ENCODE measurements at places on chromosomes 11 and 22.

- DNase-seq = no peak
Observed at GRCh38 chr11:117859488-117860112, 16.9 kb downstream of the FXYD6 start.

- no peak for DNase-seq
Observed at GRCh38 chr11:135027461-135027860, 615.4 kb upstream of the B3GAT1 start.

DNA sequence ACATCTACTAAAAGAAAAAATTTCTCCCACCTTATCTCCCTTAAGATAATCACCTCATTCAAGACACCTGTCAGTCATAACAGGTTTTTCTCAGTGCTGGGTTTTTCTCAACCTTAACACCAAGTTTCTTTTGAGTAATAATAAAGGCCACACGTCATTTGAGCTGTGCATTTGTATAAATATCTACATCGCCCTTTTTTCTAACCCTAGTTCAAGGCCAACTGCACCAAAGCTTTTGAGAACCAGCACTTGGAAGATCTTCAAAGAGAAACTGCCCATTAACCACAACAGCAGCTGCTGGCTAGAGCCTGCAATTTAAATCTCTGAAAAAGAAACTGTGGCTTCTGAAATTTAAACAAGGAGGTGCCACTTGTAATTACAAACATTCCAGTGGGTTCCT lies 6.9 kb downstream of the CADM1 start:
- DNase-seq = no peak

GRCh38 chr11:491358-491757 lies 15.7 kb downstream of the RNH1 start:
- no peak for DNase-seq

GRCh38 chr11:38305682-38306081 lies 1707.6 kb upstream of the RAG2 start:
- DNase-seq = no peak

DNA sequence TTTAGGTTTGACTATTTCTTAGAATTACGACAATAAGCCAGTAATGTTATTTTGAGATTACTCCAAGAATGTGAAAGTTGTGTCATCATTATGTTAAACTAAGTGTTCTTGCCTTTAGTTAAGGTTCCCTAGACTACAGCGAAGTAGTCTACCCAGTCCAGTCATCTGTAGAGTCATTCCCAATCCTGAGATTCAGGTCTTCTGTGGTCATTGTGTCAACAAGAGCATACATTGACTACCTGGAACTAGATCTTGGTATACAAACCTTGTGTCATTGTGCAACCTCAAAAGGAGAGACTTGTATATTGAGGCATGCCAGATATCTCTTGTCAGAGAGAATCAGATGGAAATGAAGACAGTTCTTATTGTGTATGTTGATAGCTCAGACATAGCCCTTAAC lies 115.9 kb downstream of the ATM start:
- DNase-seq = no peak

DNA sequence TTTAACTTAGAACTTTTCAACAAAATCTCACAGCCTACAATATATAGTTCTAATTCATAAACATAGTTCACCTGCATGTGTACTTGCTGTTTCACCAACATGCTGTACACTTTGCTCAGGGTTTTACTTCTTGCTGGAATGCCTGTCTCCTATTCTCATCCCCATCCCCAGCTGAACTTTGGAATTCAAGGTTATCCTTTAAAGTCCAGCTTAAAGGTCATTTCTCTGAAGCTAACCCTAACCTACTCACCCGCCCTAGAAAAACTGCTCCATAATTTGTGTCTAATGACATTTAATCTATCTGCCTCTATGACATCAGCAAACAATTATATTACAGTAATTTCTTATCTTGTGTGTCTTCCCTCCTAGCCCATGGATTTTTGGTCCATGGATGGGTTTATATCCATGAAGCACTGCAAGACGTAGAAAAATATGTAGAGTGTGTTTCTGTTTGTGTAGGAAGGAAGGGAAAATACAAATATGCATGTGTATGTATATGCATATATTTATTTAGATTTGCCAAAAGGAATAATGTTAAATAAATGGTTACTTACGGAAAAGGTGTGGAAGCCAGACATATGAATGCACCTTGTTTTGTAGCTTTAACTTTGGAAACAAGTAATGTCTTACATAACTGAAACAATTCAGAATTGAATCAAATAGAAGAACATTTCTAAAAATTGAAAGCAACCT lies 99.5 kb upstream of the APOA1 start:
- DNase-seq = no peak

DNA sequence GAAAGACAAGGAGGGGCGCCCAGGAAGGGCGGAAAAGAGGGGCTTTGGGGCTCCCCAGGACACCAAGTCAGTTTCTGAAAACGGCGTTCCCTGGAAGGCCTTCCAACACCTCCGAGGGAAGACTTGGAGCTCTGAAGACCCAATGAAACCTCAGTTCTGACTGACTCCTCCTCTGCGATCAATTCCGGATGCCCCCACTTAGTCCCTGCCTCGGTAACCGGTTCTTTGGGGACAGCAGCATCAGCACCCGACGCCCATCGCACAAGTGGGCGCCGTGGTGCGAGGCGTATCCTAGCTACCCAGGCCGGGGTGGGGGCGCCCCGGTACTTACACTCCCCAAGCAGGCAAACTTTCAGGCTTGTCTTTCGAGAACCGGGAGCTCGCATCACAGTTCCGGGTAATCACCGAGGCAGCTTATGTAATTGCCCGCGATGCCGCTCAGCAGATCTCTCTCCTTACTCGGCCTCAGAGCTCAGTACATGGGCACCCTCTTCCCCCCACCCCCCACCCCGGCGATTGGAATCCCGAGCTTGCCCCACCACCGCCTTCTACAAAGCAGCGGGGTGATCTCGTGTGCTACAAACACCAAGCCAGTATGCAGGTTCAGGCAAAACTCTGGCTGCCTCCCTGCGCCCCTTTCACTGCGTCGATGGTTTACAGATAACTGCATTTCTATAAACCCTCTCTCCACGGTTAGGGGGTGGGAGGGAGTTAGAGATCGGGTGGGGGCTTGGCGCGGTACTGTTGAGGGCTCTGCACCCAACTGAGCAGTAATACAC lies 2.0 kb downstream of the TENM4 start:
- peak; percentile 74 for DNase-seq

DNA sequence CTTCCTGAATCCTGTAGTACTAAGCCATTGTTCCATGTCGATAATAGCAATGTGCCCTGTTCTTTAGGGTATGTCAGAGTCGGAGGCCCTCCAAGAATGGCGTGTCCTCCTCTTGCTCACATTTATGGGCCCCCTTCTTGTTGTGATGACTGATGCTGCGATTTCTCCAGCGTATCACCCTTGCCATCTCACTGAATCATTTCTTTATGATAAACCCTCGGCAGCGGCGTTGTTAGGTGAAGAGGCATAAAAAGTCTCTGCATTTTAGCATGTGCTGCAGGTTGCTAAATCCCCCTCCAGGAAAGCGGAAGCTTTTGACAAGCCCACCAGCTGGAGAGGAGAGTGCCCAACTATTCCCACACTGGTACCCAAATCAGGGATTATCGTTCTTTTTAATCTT lies 1045.3 kb downstream of the BRD1 start:
- no peak for DNase-seq

DNA sequence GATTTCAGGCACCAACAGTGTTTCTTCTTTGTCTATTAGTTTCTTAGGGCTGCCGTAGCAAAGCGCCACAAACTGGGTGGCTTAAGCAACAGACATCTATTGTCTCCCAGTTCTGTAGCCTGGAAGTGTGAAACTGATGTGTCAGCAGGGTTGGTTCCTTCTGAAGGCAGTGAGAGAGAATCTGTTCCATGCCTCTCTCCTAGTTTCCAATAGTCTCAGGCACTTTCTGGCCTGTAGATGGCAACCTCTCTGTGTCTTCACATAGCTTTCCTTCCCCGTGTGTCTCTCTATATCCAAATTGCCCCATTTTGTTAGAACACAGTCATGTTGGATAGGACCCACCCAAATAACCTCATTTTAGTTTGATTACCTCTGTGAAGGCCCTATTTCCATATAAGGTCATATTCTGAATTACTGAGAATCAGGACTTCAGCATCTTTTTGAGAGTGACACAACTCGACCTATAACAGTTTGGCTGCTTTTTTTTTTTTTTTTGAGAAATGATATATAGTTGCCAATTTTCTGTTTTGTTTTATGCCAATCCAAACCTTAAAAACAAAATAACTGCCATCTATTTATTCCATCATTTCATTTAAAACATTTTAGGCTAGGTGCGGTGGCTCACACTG lies 108.2 kb downstream of the SLC36A4 start:
- DNase-seq = no peak

DNA sequence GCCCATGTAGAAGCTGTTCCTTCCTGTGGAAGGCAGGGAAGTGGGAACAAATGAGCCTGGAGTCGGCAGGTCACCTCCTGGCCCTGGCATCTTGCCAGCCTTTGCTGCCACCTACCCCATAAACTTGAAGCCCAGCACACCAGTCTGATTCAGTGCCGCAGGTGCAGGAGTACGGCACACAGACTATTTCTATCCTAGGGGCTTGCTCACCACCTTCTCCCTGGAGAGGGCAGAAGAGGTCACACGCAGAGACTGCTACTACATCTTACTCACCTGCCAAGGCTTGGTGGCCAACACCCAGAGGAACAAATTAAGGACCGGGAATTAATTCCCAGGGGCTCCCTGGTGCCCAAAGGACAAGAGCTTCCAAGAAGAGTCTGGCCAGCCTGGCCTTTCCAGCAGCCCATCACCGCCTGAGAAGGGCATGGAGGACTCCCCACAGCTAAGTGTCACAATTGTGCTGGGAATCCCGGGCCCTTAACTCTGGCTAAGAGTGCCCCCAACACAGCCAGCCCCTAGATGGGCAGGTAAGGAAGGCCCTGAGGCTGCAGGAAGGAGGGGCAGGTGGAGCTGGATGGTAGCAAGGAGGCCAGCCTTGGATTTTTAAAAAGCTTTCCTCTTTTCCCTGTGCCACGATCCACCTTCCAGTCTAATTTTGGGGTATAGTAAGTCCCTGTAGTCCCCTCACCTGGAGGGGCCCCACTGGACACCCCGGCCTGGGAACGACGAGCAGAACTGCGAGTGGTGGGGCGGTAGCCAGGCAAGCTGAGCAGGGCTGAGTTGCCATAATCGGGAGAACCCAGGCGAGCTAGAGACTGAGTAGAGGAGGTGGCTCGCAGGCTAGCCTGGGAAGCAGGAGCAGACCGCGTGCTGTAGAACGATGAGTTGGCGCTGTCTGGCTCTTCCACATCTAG lies 6.9 kb downstream of the IL18BP start:
- DNase-seq = peak; percentile 67

- no peak for DNase-seq
Observed at GRCh38 chr11:125398994-125399640, 96.9 kb downstream of the FEZ1 start.

GRCh38 chr11:10004526-10005113 lies 289.4 kb downstream of the SBF2 start:
- DNase-seq = no peak

DNA sequence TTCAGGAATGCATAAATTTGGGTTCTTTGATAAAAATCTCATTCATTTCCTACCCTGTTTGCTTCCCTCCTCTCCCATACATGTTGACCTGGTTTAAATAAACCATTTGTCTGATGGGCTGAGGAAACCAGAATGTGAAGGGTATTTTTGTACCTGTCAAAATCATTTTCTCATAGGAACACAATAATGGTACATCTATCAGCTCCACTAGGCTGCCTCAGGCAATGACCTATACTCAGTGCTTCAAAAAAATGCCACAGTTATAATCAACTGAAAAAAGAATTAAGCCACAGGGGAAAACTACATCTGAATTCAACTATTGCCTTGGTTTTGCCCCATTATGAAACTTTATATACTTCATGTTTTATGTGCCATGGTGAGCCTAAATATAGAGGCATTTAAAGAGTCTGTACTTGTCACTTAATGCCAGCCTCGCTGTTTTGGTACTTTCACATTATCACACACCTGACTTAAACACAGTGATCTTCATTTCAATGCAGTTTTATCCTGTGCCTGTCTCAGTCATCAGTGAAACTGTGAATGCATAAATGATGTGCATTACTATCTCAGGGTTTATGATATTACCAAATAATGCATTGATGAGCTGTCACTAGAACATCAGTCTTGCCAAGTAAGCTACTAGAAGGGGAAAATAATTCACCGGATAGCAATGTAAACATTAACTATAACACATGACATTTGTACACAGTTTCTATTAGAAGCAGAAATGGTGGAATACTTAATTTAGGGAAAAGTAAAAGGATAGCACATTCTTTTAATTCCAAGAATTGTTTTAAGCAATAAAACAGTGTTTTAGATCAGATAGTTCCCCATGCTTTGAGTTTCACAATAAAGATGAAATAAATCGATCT lies 92.7 kb downstream of the MSANTD4 start:
- no peak for DNase-seq

- DNase-seq = no peak
Observed at GRCh38 chr11:107563702-107564101, 1.8 kb downstream of the ALKBH8 start.

DNA sequence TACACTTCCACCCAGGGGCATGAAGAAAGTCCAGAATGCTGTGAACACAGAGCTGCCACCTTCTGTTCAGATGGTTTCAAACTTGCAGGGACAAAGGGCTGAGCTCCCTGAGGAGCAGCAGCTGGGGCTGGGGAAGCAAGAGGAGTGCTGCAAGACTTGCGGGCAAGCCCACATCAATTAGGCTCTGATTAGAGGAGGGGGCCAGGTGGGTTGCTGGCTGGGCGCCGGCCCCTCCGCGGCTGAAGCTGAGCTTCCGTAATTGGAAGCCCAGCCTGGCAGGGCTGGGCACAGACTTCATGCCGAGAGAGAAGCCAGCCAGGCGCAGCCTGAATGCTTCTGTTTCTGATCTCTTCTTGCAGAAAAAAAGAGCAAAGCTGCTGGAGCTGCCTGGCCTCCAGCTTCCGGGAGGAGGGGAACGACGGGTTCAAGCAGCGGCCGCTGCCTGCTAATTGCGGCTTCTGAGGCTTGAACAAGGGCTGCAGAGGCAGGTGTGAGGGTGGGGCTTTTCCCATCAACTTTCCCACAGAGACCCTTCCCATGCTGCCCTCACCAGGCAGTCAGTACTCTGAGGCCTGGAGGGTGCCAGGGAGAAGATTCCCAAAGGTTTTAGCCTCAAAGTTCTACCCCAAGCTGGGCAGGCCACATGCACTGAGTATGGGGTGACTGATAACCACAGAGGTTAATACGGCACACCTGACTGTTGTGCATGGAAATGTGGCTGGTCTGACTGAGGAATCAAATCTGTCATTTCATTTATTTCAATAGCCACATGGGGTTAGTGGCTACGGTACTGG lies 91.1 kb upstream of the LMO1 start:
- no peak for DNase-seq

- DNase-seq = no peak
Observed at GRCh38 chr11:126146454-126147192, 64.8 kb downstream of the RPUSD4 start.

DNA sequence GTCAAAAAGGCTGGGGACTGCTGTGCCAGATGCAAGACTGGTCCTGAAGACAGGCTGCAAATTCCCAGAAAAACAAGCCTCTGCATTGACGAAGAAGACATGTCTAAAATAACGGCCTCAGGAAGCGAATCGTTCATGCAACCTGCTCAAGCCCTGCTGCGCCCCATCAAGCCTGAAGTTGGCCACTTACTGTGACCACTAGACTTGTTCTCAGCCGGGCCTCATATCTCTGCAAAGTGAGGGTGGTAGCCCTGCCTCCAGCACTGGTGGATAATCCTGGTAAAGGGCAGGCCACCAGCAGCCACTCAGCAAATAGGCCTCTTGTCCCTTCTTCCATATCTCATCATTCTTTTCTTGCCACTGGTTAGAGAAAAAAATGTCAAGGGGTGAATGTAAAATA lies 11.8 kb downstream of the LTO1 start:
- DNase-seq = peak; percentile 22

All from sigmoid colon (tissue), 7 donors.